ENCODE measurements at places on chromosomes 6 and 20.

DNA sequence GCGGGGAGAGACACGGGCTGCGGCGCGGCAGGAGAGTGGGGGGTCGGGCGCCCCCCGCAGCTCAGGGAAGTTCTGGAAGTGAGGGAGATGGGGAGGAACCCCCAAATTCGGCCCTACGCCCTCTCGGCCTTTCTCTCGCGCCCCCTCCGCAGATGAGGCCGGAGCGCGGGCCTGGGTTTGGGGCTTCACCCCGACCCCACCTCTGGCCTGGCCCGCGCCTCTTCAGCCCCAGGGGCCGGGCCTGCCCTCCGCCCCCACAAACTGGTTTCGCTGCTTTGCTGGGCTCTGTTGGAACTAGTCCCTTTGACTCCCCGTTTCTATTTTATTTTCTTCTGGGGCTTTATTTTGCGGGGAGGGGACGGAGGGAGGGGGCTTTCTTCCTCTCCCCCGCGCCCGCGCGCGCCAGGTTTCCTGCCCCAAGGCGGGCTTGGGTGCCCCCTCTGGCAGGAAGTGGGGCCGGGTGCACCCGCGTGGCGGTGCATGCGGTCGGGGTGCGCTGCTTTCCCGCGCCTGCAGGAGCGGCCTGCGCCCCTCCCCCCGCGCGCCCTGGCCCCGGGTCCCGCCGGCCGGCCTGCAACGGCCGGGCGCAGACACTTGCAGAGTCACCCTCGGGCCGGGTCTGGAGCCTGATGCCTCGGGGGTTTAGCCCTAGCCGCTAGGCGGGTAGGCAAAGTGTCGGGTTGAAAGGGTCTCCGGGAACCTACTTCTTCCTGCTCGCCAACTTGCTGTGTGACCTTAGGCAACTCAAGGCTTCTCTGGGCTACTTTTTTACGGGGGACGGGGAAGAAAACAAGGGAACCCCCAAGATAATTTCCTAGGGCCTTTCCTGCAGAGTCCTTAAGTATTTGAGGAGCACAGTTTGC lies 1.3 kb downstream of the HMGA1 start:
- DNase-seq: no peak

DNA sequence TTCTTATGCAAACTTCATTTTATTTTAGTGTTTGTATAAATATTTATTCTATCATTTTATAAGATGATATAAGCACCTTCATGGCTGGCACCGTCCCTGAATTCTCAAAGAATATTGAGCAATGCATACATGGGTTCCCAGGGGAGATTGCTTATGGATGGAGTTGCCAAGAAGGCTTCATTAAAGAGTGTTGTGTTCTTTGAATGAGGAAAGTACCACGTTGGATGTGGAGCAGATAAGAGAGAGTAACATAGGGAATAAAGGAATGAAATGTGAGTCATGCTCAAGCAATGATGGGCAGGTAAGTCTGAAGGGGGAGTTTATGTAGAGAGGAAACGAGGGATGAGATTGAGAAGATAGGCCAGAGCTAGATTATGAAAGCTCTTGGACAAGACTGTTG lies 10.3 kb downstream of the DSE start:
- DNase-seq: no peak

- DNase-seq: no peak
Observed at GRCh38 chr6:76881414-76881813, 581.9 kb downstream of the HTR1B start.

GRCh38 chr20:19633985-19634384 lies 124.1 kb upstream of the RIN2 start:
- DNase-seq: no peak

GRCh38 chr6:10800810-10801209 lies 37.5 kb downstream of the MAK start:
- no peak for DNase-seq
